ENCODE measurements at places on chromosomes 1 and 21.

GRCh38 chr1:44575396-44575795 is 98.9 kb downstream of the TMEM53 start:
- no peak for DNase-seq

- DNase-seq = no peak
These were observed 43.0 kb downstream of the ELAPOR1 start for GRCh38 chr1:109156916-109157385.

GRCh38 chr1:9406111-9406510 is 113.4 kb downstream of the SPSB1 start:
- no peak for DNase-seq

- DNase-seq = no peak
These were observed 60.3 kb downstream of the FH start for GRCh38 chr1:241459186-241459802.

- no peak for DNase-seq
These were observed 237.8 kb downstream of the LTN1 start for GRCh38 chr21:28754862-28755261.

DNA sequence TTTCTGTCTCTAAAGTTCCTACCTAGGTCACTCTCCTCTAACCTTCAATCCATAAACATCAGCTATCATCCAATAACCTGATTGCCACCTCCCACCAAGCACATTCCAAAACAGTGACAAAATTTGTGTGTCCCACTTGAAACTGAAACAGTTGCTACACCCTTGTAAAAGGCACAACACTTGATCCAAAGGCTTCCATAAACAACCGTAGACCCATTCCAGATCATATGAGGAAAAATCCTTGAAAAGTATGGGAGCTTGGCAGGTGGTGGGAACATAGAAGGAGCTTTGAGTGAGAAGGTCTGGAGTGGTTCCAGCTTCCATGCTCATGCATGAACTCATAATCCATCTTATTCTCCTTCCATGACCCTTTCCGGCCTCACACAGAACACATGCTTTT is 82.0 kb upstream of the ATP1A1 start:
- DNase-seq = no peak

All from stimulated activated CD8-positive, alpha-beta memory T cell treated with anti-CD3 and anti-CD28 coated beads, Interleukin-4, amount 100 ng/mL, for 24 hours (primary cell).